CD4-positive, alpha-beta T cell treated with Interleukin-17A for 1 hour (primary cell): ENCODE measurements at places on chromosomes 3 and 15.
A peak's percentile ranks its signal among the peaks of the same experiment; 100 is the strongest.

- no peak for DNase-seq
Measured at GRCh38 chr3:157789162-157789561, 285.9 kb upstream of the VEPH1 start.

GRCh38 chr3:7707187-7707586 lies 794.4 kb upstream of the LMCD1 start:
- DNase-seq, result no peak

GRCh38 chr3:172283841-172284357 lies 164.4 kb downstream of the GHSR start:
- no peak for DNase-seq

- no peak for DNase-seq
Measured at GRCh38 chr3:155079468-155079745, 712 bp upstream of the MME start.

- no peak for DNase-seq
Measured at GRCh38 chr3:134066651-134067530, 37.2 kb upstream of the SLCO2A1 start.

GRCh38 chr3:149489060-149489690 lies 14.7 kb downstream of the TM4SF4 start:
- DNase-seq, result no peak

- DNase-seq, result no peak
Measured at GRCh38 chr3:38446085-38446686, 7.5 kb upstream of the ACVR2B start.

GRCh38 chr3:153783741-153784480 lies 337.3 kb upstream of the ARHGEF26 start:
- no peak for DNase-seq

DNA sequence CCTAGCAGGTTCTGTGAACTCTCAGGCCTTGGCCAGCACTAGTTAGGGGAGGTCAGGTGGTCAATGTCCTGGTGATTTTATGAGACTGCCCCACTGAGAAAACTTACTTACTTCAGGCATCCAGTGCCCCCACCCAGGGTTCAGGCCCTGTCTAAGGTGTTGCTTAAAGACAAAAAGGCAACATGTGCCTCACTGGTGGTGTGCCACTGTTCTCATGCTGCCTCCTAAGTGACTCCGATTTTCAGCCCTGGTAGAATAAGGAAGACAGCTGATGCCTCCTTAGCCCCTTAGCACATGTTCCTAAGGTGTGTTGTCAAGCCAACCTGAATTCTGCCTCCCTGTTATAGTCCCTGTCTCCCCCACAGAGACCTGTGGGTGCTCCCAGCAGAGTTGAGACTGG lies 5.3 kb downstream of the RBM15B start:
- no peak for DNase-seq

DNA sequence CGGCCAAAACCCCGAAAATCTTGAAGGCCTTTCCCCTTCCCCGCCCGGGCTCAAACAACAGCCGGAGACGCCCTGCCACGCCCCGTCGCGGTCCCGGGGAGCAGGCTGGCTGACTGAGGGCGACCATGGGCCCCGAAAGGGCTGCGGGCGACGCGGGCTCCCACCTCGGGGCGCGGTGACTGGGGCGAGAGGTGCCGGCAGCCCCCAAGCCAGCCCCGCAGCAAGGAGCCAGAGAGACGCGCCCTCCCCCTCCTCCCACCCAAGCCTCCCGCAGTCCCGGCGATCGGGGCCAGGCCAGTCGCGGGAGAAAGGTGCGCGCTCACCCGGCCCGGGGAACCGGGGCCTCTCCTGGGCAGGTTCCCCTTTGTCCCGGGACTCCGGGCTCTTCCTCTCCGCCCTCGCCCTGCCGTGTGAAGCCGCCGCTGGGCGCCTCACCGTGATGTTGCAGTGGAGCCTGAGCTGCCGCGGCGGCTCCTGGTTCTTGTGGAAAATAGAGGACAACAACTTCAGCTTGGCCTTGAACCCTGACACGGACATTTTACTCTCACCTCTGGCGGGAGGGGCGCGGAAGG lies 30.6 kb upstream of the ZSCAN2 start:
- DNase-seq, result peak; percentile 45

- no peak for DNase-seq
Measured at GRCh38 chr3:51931756-51932155, 9.9 kb downstream of the RRP9 start.

DNA sequence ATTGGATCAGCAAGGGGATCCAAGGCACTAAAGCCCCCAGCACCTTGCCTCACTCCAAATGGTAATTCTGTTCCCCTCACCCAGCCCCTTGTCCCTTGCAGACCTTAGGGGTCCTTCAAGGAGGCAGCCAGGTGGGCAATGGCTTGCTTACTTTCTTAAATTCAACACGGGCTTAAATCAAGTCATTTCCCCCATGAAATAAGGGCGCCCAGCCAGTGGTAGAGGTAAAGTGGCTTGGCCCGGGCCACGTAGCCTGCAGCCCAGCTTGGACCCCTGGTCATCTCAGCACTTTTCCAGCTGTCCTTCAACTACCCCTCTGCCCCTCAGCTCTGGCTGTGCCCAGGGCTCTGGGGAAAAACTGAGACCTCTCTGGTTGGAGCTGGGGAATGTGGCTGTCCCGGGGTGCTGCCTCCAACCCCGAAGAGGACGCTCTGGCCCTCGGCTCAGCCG lies 1.2 kb downstream of the PSTPIP1 start:
- no peak for DNase-seq

- DNase-seq, result no peak
Measured at GRCh38 chr3:193569119-193569518, 14.4 kb upstream of the ATP13A4 start.

GRCh38 chr3:11737742-11738141 lies 94.0 kb upstream of the VGLL4 start:
- no peak for DNase-seq

DNA sequence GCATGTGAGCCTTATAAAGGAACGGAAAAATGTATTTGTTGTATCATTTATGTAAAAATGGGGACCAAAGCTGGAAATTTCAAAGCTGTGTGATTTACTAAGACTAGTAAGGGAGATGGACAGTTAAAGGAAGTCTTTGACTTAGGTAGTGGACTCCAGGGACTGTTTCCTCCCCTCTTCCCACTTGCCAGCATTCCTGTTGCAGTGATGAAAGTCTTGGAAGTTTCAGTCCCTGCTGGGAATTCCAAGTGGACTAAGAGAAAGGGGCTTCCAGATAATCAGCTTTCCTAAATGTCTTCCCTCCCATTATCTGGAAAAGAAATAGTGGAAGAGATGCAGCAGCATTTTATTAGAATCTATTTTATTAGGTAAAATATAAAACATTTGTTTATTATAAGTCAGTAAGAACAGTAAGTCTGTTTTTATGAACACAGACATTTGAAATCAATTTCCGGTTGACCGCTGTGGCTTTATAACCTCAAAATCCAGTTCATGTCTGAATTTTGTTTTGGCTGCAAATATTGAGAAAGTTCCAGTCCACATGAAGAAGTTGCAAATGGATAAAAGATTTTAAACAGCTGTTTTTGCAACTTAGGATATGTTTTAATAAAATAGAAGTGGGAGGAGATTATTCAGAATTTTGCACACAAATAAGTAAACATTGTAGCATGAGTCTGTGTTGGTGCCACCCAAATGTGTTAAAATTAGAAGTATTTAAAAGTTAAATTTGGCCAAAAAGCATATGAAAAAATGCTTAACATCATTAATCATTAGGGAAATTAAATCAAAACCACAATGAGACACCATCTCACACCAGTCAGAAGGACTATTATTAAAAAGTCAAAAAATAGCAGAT lies 141.8 kb downstream of the IL20RB start:
- DNase-seq, result no peak

DNA sequence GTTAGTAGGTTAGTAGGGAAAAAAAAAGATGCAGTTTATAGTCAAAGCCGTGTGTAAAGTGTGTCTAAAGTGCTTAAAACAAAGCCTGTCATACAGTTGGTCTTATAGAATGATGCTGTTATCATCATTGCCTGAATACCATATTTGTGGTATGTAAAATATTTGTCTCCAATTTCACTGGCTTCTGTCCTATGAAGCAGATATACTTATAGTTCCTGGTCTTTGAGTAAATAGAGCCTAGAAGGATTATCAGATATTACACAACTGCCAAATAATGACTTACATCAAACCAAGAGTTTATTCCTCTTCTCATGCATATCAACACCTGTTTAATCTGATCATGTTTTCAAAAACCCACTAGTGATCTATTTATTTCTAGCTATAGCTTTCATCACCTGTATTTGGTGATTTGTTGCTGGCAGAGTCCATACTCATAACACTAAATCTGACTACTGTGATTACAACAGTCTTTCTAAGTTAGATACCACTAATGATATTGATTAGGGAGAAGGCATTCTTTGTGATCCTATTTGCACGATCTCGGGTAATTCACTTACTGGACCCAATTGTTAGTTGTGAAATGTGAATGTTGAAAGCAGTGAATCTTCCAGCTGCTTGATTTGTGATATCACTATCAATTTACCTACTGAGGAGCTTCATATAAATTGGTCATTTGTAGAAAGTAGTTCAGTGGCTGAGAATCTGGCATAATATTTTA lies 413.7 kb downstream of the LPP start:
- no peak for DNase-seq

DNA sequence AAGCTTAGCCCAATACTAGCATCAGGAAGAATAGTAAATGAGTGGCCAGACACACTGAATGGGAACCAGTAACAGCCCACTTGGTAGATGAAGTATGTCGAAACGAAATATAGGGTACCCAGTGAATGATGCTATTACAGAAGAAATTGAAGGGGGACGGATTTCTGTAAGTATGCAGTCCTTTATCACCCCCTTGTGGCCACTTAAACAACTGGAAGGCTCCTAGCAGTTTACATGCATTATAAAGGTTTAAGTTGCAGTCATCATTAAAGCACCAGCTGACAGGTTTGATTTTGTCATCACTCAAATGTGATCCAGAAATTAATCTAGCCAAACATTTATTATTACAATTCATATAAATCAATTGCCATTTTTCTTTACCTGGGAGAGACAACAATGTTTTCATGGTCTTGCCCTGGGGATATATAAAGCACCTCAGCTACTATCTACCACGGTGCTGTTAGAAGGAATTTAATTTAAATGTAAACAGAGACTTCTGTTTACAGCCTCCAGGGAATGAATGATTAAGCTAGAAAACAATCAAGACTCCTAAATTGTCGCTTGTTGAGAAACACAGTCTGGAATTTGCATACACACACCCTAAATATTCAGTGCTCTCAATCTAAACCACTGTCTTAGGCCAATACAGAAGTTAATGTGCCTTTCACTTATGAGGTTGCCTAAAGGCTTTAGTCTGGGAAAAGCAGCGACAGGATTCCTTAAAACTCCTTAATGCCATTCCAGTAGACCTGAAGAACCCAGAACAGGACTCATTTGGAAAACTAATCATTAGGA lies 7.8 kb downstream of the EIF1B start:
- DNase-seq, result peak; percentile 75

GRCh38 chr15:63244399-63244798 lies 33.0 kb upstream of the APH1B start:
- DNase-seq, result no peak

- DNase-seq, result no peak
Measured at GRCh38 chr3:34504366-34504765, 705.9 kb downstream of the PDCD6IP start.

GRCh38 chr3:116384717-116385116 lies 60.6 kb downstream of the LSAMP start:
- no peak for DNase-seq

GRCh38 chr15:69462030-69462492 lies 9.4 kb downstream of the RPLP1 start:
- DNase-seq, result no peak

GRCh38 chr15:88690331-88690730 lies 51.5 kb downstream of the ISG20 start:
- DNase-seq, result no peak

DNA sequence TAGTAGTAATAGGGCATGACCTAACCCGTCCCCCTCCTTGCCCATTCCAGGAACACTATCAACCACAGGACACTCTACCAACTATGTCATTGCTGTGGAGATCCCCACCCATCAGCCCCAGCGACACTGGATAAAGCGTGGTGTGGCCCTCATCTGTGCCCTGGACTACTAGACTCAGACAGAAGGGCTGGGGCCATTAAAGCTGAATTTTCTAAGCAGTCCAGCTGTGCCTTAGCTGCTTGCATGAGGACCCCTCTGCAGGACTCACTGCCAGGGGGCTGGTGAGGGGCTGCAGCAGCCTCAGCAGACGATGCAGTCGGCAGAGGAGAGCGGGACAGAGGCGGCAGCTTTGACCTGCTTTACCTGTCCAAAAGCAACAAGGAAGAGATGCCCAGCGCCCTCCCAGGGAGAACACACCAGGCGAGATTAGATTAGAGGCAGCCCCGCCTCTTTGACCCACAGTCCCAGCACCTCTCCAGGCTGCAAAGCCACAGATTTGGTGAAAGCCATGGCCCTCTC lies 44.6 kb downstream of the SEMA3G start:
- DNase-seq, result no peak

GRCh38 chr15:47516558-47516957 lies 200.7 kb upstream of the SEMA6D start:
- no peak for DNase-seq

GRCh38 chr15:32649342-32649741 lies 7.8 kb downstream of the SCG5 start:
- DNase-seq, result no peak

- DNase-seq, result no peak
Measured at GRCh38 chr15:44207643-44208042, 12.6 kb upstream of the FRMD5 start.

DNA sequence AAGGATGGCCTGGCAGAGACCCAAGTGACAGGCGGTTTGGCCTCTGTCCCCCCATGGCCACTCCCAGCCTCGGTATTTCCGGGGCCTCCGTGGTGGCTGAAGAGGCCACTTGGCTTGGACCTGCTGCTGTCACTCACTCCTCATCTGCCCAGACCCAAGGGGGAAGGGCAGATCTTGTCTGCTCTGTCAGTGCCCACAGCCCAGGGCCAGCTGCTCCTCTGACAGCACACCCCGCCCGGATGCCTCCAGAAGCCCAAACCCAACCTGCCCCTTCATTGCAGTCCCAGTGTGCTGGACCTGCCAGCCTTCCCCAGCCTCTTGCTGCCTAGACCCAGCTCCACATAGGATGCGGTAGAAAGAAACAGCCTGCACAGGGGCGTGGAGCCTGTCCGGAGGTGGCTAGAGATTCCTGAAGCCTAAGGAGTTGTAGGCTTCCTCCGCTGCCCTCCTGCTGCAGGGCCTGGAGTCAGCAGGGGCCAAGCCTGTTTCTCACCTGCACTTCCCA lies 52.0 kb downstream of the MAGEF1 start:
- no peak for DNase-seq

DNA sequence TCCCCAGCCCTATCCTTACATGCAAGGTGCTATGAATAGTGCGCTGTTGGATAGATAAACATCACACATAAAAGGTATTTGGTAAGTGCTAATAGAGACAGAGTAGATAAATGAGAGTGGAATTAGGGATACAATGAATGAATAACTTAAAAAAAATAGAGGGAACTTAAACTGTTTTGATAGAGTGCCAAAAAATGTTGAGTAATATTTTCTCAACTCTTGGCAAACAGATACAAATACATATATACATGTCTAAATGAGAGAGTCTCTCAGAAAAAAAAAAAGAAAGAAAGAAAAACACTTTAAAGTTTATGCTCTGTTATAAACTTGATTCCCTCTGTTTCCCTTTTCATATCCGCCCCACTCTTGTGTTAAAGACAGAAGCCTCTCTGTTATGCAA lies 667.4 kb downstream of the ROBO2 start:
- no peak for DNase-seq
